Fibroblast of lung (primary cell): ENCODE measurements at places on chromosomes 2 and 18. TPM values are rescaled to one million over a fixed set of nuclear protein-coding genes. Genes with fewer than 3 reads are reported as not detected.

The FAM110C gene
- total RNA-seq, result 0.26 TPM in 1 of 2 replicates, not detected in the other

The ADGRF3 gene
- under 0.01 TPM in 1 of 2 replicates, not detected in the other for total RNA-seq

The NPAS2 gene
- total RNA-seq, result 2.3 and 3.6 TPM in 2 replicates

The MOGAT1 gene
- total RNA-seq, result not detected in 2 replicates

The COL5A2 gene
- total RNA-seq, result 200 and 253 TPM in 2 replicates

The RNF125 gene
- total RNA-seq, result 0.26 and 0.33 TPM in 2 replicates

The ITGA6 gene
- total RNA-seq, result 2.6 and 19.8 TPM in 2 replicates

The RAB6C gene
- not detected in 2 replicates for total RNA-seq

The CRYGB gene
- not detected in 2 replicates for total RNA-seq

The GALNT14 gene
- under 0.01 and 0.83 TPM in 2 replicates for total RNA-seq

The EDAR gene
- not detected in 2 replicates for total RNA-seq

The SP140 gene
- total RNA-seq, result 0.26 and 0.33 TPM in 2 replicates

The C2orf66 gene
- total RNA-seq, result 0.17 and 0.26 TPM in 2 replicates

The GALNT5 gene
- total RNA-seq, result 32.4 and 199 TPM in 2 replicates

The RMC1 gene
- total RNA-seq, result 22.1 and 29.6 TPM in 2 replicates

The HOXD13 gene
- total RNA-seq, result not detected in 2 replicates

The SLC23A3 gene
- 1.8 and 2.5 TPM in 2 replicates for total RNA-seq

The GKN2 gene
- not detected in 2 replicates for total RNA-seq

The CCBE1 gene
- total RNA-seq, result 60.9 and 122 TPM in 2 replicates

The C2orf72 gene
- 0.33 TPM in 1 of 2 replicates, not detected in the other for total RNA-seq

The FSHR gene
- under 0.01 TPM in 1 of 2 replicates, not detected in the other for total RNA-seq

The TM4SF20 gene
- total RNA-seq, result not detected in 2 replicates

The TTN gene
- total RNA-seq, result 0.33 and 0.51 TPM in 2 replicates

The LBH gene
- total RNA-seq, result 351 and 926 TPM in 2 replicates

The CYP27A1 gene
- 40.6 and 53.8 TPM in 2 replicates for total RNA-seq

The DNAJC5G gene
- not detected in 2 replicates for total RNA-seq

The DHX57 gene
- 20.5 and 23.5 TPM in 2 replicates for total RNA-seq

The LOXHD1 gene
- not detected in 2 replicates for total RNA-seq

The GCKR gene
- total RNA-seq, result 0.26 and 0.50 TPM in 2 replicates

The UPP2 gene
- not detected in 2 replicates for total RNA-seq

The TMEM178A gene
- total RNA-seq, result 0.26 and 1.5 TPM in 2 replicates

The ALPG gene
- total RNA-seq, result not detected in 2 replicates

The TRIM43 gene
- not detected in 2 replicates for total RNA-seq

The INHBB gene
- total RNA-seq, result under 0.01 TPM in 1 of 2 replicates, not detected in the other

The TRMT61B gene
- 14.4 and 14.6 TPM in 2 replicates for total RNA-seq

The EVA1A gene
- total RNA-seq, result 16.2 and 31.7 TPM in 2 replicates

The MC4R gene
- not detected in 2 replicates for total RNA-seq

The AAK1 gene
- total RNA-seq, result 21.1 and 45.7 TPM in 2 replicates

The G6PC2 gene
- total RNA-seq, result not detected in 2 replicates

The ALLC gene
- total RNA-seq, result not detected in 2 replicates

The ERMN gene
- total RNA-seq, result 0.17 TPM in 1 of 2 replicates, not detected in the other

The NT5C1B gene
- total RNA-seq, result not detected in 2 replicates

The PPP1R1C gene
- 0.50 and 0.77 TPM in 2 replicates for total RNA-seq

The GULP1 gene
- total RNA-seq, result 71.7 and 82.4 TPM in 2 replicates

The CWC22 gene
- 21.8 and 22.5 TPM in 2 replicates for total RNA-seq

The DSC2 gene
- under 0.01 TPM in 2 replicates for total RNA-seq

The SSB gene
- 83.6 and 88.9 TPM in 2 replicates for total RNA-seq

The DES gene
- total RNA-seq, result 34.7 and 69.3 TPM in 2 replicates

The SPATA3 gene
- total RNA-seq, result not detected in 2 replicates

The ZNF397 gene
- total RNA-seq, result 19.5 and 23.8 TPM in 2 replicates

The STARD7 gene
- total RNA-seq, result 71.7 and 121 TPM in 2 replicates

The RNASEH1 gene
- total RNA-seq, result 28.5 and 31.2 TPM in 2 replicates

The KIF1A gene
- total RNA-seq, result not detected in 2 replicates

The CERKL gene
- 0.17 TPM in 1 of 2 replicates, not detected in the other for total RNA-seq

The REG3A gene
- not detected in 2 replicates for total RNA-seq

The HJURP gene
- 0.26 and 5.8 TPM in 2 replicates for total RNA-seq

The DLX2 gene
- total RNA-seq, result not detected in 2 replicates

The ACTR2 gene
- total RNA-seq, result 67.3 and 90.2 TPM in 2 replicates
